ENCODE measurements at places on chromosomes 4 and X. TPM values are rescaled to one million over a fixed set of nuclear protein-coding genes. Genes with fewer than 3 reads are reported as not detected.

DNA sequence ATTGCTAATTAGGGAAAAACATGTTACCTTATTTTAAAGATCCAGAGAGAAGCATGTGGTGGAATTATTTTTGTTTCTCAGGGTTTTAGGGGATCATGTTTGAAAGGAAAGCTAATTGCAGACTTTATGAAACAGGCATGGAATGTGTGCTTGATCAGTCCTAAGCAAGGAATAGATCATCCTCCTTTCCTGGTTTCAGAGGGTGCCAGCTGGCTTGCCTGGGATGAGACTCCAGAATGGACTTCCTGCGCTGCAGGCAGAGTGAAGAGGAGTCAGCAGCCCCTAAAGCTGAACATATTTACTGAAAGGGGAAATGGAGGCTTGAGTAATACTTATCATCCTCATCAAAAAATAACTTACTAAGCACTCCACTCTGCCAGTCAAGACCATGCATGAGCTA is 13.3 kb downstream of the FGF5 start:
- DNase-seq = no peak

Gene PRDM5
- 3.0 TPM for polyA plus RNA-seq

Gene PAK3
- 0.26 TPM for polyA plus RNA-seq

Gene PITX2
- 0.45 TPM for polyA plus RNA-seq

DNA sequence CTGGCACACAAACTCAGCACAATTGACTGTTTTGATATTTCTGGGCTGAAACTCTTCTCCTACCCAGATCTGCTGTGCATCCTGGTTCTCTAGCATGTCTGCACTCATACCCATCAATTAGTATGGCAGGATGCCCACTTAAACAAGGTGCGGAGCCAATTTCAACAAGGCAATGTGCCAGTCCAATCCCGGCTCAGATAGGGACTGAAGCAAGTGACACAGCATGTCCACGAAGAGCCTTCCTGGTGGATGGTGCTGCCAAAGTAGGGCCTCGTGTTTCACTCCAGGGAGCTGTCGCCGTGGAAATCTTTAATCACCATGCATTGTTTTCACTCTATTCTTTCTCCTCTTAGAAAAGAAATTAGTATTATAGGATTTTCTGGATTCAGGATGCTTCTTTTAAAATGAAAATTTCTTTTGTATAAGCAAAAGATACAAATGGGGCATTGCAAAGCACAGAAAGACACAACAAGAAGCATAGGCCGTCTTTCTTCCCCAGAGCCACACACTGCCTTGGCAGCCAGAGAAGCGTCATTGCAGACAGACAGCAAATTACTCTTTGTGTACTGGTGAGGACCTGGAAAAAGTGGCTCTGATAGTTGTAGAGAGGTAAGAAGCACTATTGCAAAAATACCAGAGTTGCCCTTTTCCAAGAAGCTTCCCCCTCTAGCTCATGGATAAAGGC is 40.6 kb upstream of the LSM6 start:
- no peak for DNase-seq

DNA sequence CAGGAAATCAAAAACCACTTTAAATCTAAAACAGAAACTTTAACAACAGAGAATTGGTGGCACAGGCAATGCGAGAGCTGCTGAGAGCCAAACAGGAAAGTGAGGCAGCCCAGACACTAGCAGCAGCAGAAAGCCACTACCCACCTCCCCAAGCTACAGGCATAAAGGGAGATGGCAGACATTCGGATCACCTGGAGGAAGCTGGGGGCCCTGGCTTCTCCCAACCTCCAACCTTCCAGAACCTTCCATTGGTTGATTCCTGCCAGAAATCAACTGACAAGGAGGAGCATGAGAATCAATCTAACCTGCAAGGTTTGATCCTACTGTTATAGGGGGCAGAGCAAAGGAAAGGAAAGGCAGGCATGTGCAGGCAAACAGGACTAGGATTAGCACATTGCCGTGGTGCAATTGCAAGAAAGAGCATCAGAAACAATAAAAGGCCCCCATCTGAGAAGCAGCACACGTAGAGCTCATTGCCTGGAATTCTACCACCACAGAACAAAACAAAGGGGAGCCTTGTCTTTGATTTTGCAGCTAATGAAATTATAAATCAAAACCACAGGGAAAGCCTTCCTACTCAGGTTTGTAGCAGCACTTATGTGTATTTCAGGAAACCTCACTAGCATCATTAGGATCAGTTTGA is 427.3 kb upstream of the RASGEF1B start:
- DNase-seq = no peak

- no peak for DNase-seq
These were observed 34.6 kb downstream of the FAM9C start for GRCh38 chrX:13009844-13010243.

DNA sequence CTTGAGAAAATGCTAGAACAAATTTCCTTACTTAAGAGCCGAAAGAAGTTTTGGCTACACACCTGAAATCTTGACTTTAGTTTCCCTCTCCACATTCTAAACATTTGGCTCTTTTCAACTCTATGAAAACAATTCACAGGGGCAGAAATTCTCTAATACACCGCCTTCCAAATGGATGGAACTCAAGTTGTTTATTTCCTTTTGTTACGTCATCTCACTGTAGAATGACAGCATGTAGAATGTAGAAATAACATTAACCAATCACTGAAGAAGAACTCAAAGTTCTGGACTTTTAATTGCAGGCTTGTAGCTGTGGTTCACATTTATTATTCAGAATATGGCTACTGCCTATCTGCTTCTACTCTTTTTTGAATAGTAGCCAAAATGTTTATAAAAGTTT is 1.9 kb downstream of the DMP1 start:
- DNase-seq = no peak

- DNase-seq = no peak
These were observed 22.9 kb upstream of the FAT1 start for GRCh38 chr4:186746581-186746980.

- DNase-seq = no peak
These were observed 34.3 kb upstream of the HTRA3 start for GRCh38 chr4:8235224-8235623.

Measured in sigmoid colon (tissue), 7 donors.